ENCODE measurements at places on chromosomes 13 and 19.

GRCh38 chr19:56076498-56076897 is 44.6 kb downstream of the ZNF787 start:
- DNase-seq, result peak; percentile 42

DNA sequence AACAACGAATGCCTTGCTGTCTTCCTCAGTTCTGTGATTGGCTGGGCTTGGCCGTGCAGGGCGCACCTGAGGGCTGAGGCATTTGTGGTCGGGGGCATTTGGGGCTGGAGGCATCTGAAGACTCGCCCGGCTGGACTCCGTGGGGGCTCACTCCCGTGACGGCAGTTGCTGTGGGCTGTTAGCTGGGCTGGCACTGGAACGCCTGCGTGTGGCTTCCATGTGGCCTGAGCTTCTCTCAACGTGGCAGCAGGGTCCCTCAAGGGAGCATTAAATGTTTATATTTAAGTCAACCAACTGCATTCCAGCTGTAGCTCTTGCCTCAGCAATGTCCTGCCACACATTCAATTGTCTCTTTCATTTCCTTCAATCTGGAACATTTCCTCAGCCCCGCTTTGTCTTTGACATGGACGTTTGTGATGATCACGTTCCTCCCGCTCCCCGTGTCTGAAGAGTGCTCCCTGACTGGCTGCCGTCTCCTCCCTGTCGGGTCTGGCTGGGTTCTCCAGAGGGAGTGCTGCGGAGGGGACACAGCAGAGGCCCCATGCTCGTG is 21.0 kb downstream of the CCDC8 start:
- no peak for DNase-seq

DNA sequence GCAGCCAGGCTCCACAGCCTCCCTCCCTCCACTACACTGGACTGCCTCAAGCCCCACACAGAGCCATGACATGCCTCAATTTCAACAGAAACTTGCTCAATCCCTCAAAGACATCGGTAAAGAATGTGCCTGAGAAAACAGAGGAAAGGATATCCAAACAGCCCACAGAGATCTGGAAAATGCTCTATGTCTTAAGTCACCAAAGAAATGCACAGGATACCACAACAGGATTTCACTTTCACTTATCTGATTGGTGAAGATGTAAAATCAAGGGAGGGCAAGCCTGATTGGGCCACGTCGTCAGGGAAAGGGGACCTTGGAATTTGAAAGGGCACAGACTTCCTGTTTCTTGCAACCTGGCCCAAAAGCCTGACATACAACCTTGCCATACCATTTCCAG is 14.2 kb downstream of the CACNA1A start:
- DNase-seq, result no peak

DNA sequence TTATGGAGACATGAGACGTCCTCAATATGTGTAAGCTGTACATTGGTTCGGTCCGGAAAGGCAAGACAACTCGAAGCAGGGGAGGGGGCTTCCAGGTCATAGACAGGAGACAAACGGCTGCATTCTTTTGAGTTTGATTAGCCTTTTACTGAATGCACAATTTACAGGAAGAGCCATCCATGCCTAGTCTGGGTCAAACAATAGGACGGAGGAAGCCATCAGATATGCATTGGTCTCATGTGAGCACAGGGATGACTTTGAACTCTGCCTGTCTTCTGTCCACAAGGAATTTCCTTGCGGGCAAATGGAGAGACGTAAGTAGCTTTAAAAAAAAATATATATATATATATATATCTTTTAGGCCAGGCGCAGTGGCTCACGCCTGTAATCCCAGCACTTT is 1.9 kb upstream of the CCNP start:
- no peak for DNase-seq

DNA sequence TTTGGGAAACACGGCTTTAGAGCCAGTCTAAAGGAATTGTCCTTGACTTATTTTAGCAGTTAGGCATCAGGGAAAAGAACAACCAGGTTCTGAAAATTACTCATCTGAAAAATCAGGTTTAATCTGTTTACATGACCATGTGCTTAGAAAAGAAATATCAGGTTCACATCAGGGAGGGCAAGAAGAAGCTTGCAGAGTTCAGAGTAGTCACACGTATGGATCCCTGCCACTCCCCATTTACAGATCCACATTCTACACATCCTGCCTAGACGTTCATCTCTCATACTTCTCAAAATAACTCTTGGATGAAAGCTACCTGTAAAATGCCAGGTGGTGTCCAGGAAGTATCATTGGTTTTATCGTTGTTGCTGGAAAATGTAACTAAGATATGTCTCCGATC is 14.0 kb upstream of the PHF11 start:
- no peak for DNase-seq

- no peak for DNase-seq
These were observed 2.9 kb upstream of the RCBTB2 start for GRCh38 chr13:48535766-48536165.

DNA sequence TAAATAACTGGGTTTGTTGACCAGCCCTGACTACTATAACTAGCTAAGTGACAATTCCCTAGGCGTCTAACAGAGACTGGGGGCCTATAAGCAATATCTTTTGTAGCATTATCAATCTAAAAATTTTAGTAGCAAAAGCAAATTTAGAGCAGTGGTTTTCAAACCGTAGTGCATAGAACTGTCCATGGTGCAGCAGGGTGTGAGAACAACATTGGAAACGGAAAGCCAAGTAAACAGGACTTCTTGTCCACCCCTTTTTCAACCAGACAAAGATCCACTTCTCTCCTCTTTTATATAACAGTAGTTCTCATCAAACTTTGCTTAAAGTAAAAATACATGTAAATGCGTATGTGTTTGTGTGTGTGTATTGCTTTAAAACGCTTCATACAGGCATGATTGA is 1099.1 kb upstream of the ATXN8OS start:
- DNase-seq, result no peak

DNA sequence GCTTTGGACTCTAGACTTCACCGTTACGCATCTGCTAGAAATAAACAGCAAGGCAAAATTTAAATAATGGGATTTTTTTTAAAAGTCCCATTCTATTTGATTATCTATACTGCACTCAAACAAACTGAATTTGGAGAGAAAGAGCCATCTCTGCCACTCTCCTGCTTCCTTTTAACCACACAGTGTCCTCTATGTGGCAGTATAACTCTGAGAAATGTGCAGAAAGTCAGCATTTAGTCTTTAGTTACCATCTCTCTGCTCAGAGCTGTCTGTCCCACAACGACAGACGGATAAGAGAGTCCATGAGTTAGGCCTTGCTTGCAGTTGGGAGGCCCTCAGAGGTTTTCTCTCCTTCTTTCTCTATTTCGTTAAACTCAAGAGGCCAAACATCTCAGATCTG is 21.2 kb downstream of the CCNA1 start:
- DNase-seq, result no peak

- no peak for DNase-seq
These were observed 16.3 kb downstream of the ELAVL1 start for GRCh38 chr19:7989071-7989575.

GRCh38 chr19:51490676-51491075 is 10.9 kb downstream of the SIGLEC12 start:
- DNase-seq, result no peak

- DNase-seq, result no peak
These were observed 836.9 kb upstream of the PCDH9 start for GRCh38 chr13:68066879-68067513.

DNA sequence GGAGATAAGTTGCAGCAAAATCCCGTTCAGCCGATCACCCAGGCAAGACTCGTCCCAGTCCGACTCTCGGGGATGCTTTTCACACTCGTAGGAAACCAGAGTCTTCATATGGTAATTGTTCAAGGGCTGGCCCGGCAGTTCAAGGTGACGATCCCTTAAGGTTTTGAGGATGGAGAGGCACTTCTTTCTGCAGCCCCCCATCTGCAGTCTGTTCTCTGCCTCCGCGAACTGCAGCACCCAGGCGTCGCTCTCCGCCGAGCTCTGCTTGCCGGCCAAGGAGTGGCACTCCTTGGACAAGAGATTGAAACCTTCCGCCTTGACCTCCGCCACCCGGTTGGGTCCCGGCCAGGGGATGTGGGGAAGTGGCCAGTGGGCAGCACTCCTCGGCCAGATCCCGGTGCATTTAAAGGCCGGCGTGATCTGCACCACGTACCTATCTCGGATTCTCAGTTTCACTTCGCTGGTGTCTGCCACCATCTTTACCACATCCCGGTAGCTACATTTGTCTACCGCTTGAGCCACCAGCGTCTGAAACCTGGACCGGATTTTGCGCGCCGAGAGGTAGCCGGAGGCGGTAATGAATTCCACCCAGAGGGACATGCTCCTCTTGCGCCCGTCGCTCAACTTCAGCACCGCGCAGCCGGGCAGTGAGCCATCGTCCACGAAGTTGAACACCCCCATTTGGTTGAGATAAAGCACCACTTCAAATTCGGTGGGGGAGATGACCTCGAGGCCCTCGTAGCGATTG is 1.1 kb downstream of the MAB21L1 start:
- no peak for DNase-seq

GRCh38 chr13:52061587-52061986 is 37.1 kb downstream of the UTP14C start:
- no peak for DNase-seq

DNA sequence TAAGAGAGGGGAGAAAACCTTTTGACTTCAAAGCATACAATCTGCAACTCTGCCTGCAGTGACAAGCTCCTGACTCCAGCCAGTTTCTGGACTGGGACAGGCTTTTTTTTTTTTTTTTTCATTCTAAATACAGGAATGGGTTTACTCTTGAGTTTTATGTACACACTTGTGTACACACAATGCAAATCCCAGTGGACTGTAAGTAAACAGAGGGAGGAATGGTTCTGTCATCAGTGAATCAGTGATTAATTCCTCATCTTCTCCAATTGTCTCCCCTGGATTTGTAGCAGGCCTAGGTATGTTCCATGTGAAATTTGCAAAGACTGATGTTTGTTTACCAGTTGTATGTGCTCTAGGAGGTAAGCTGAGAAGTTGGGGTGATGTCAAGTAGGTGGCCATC is 184.8 kb downstream of the SHISA2 start:
- DNase-seq, result no peak

DNA sequence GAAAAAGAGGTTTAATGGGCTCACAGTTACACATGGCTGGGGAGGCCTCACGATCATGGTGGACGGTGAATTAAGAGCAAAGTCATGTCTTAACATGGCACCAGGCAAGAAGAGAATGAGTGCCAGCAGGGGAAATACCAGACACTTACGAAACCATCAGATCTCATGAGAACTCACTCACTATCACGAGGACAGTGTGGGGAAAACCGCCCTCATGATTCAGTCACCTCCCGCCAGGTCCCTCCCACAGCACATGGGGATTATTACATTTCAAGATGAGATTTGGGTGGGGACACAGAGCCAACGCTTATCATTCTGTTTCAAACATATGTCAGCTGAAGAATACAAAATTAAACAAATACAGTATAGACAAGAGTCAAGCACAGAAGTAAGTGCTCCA is 165.1 kb downstream of the PCCA start:
- no peak for DNase-seq
